ENCODE measurements at places on chromosomes 7 and 10.

DNA sequence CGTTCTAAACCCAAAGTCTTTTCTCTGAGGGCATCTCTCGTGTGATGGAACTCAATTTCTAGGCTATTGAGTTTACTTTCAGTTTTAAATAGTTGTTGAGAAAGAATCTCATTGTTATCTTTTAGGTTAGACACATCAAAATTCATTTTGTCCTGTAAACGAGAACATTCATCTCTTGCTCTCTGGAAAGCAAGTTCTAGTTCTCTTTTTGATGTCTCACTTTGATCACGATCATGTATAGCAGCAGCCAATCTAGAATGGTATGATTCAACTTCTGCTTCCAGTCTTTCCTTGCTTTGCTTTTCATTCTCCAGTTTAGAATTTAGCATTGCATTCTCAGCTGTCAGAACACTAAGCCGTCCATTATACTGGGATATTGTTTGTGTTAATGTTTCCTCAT lies 65.1 kb downstream of the ANKRD26 start:
- no peak for DNase-seq

- no peak for DNase-seq
Observed at GRCh38 chr10:72573079-72573478, 52.8 kb downstream of the MICU1 start.

GRCh38 chr7:75943864-75944263 lies 28.9 kb downstream of the POR start:
- no peak for DNase-seq

GRCh38 chr7:16587790-16588189 lies 57.8 kb downstream of the ANKMY2 start:
- DNase-seq = no peak

- DNase-seq = no peak
Observed at GRCh38 chr10:82438277-82438676, 563.3 kb downstream of the NRG3 start.

DNA sequence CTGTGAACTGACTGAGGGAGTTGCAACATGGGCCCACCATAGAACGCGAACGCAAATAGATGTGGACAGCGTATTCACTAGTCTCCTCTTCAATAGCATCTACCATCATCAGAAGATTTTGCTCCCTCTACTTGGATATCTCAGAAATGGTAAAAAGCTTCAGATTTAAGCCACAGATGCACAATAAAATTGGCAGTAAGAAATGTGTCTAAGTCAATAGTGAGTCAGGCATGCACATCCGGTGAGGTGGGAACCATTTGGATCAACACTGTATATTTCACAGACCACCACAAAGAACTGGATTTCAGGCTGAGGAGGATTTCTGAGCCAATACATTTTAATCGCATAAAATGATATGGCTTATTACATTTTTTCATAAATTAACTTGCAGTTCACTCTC lies 111.5 kb upstream of the ADAM12 start:
- no peak for DNase-seq

GRCh38 chr7:66146701-66147100 lies 32.1 kb downstream of the CRCP start:
- DNase-seq = no peak

DNA sequence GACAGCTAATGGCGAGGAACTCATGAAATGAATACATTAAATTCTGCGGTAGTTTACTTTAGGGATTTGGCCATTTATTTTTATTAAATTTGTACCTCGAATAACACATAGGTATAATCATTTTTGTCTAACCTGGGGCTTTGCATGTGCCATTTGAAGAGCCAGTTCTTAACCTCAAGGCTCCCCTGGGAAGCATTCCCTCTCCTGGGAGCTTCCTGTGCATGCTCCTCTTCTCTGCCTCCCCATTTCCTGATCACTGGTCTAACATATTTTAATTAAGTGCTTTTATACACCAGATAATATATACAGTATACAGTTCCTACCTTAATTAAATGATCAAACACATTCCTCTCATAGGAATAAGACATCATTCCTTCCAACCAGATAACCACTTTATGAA lies 183.9 kb upstream of the FZD1 start:
- DNase-seq = no peak

- DNase-seq = no peak
Observed at GRCh38 chr10:128431083-128431482, 304.9 kb upstream of the MKI67 start.

GRCh38 chr10:44832595-44833390 lies 78.3 kb upstream of the TMEM72 start:
- DNase-seq = no peak

GRCh38 chr10:4234661-4235060 lies 449.7 kb upstream of the KLF6 start:
- peak; percentile 5 for DNase-seq

GRCh38 chr10:113985297-113985844 lies 58.3 kb upstream of the ADRB1 start:
- no peak for DNase-seq

- no peak for DNase-seq
Observed at GRCh38 chr7:1054438-1054837, 10.1 kb downstream of the GPR146 start.

GRCh38 chr10:103433858-103434257 lies 18.3 kb downstream of the CALHM2 start:
- DNase-seq = no peak

- DNase-seq = no peak
Observed at GRCh38 chr10:61627266-61627665, 35.5 kb upstream of the CABCOCO1 start.

DNA sequence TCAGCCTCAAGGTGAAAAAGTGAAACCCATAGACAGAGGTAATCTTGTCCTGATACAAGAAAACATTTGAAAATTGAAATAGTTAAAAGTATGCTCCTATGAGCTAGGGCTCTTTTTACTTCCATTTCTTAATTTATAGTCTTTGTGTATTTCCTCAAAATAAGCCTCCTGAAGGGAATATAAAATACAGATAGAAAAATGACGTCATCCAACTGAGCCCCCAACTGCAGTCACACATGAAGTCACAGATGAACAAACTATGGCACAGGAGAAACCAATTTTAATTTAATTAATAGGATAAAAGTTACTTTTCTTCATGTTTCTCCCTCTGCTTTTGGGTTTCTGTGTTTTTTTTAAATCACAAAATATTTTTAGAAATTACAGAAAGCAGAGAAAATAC lies 280.3 kb downstream of the HTR7 start:
- no peak for DNase-seq

DNA sequence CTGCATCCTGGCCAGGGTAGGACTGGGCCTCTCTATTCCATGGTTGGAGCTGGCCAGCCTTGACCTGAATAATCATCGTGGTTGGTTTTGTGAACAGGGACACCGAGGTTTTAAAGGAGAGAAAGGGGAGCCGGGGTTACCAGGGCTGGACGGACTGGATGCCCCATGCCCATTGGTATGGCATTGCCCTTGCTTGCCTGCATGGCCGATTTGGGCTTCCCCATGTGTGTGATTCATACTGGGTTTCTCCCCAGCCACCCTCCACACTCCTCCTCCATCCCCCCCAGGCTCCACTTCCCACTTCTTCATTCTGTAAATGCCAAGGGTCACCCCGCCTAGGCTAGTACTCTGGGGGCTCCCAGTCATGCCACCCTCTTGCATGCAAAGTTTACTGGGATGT lies 98.8 kb upstream of the MACROH2A2 start:
- no peak for DNase-seq

DNA sequence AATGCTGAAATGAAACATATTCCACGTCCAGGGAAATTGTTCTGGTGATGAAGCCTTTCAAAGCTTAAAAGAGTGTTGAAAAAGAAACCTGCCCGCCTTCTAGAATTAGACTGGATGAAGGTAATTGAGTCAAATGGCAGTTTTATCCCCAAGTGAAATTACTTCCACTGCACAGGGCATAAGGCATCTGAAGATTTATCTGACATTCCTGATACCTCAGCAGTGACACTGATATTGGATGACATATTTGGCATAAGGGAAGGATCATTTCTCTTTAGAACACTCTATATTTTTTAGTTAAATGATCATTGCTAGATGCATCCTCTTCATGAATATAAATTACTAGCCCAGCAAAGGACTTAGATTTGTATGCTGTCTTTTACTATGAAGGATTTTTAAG lies 229.6 kb upstream of the TPK1 start:
- no peak for DNase-seq

DNA sequence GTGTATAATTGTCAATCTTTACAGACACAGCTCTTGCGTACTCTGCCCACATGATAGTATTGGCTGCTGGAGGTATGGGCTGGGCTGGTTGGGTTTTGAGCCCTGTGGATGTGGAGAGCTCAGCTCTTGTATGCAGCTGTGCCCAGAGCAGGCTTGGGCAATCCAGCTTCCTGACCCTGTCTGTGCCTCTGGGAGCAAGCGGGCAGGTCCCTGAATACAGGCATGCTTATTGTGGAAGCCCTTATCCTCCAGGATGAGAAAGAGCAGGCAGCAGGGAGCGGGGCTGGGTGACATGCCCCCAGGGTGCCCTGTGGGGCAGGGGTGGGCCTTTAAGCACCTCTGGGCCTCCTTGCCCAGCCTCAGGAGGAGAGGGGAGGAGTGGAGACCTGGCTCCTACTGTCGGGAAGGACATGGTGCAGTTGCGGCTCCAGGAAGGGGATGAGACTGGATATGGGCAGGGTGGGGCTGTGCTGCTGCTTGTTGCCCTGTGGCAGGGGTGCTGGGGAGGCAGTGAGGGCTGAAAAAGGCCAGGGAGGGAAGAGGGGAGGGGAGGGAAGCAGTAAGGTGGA lies 32.7 kb upstream of the SH2D4B start:
- DNase-seq = no peak

- DNase-seq = no peak
Observed at GRCh38 chr10:37748170-37748569, 109.2 kb downstream of the ZNF248 start.

GRCh38 chr7:55508221-55509011 lies 63.9 kb downstream of the VOPP1 start:
- DNase-seq = no peak

- DNase-seq = no peak
Observed at GRCh38 chr7:41747961-41748360, 45.1 kb upstream of the INHBA start.

DNA sequence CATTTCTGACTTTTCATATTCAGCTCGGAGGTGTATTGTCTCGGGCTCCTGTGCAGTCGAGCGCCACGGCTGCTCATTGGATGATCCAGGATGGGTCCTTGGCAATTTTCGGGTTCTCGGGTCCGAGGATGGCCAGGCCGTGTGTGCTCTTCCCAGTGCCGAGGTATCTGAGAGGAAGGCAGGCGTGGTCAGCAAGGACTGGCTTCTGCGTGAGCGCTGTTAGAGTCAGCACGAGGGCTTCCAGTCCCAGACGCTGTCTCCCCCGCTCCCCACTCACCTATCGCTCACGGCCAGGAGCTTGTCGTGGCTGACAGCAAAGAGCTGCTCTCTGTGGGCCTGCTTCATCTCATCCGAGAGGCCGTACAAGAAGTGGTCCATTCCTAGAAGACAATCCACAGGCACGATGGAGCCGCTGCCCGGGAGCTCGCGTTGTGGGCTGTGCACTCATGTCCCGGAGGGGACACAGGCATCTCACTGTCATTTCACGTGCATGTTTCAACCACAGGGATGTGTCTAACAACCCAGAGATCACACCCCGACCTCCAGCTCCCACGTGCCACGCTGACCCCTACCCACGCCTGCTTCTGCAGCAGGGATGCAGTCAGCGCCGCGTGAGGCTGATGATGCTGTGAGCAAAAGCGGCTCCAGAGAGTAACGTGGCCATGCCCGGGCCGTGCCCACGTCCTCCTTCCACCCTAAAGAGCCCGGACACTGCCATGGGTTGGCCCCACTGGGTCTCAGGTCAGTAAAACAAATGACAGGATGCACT lies 34.4 kb downstream of the PITRM1 start:
- DNase-seq = no peak

GRCh38 chr10:49798275-49798674 lies 36.2 kb upstream of the OGDHL start:
- no peak for DNase-seq

DNA sequence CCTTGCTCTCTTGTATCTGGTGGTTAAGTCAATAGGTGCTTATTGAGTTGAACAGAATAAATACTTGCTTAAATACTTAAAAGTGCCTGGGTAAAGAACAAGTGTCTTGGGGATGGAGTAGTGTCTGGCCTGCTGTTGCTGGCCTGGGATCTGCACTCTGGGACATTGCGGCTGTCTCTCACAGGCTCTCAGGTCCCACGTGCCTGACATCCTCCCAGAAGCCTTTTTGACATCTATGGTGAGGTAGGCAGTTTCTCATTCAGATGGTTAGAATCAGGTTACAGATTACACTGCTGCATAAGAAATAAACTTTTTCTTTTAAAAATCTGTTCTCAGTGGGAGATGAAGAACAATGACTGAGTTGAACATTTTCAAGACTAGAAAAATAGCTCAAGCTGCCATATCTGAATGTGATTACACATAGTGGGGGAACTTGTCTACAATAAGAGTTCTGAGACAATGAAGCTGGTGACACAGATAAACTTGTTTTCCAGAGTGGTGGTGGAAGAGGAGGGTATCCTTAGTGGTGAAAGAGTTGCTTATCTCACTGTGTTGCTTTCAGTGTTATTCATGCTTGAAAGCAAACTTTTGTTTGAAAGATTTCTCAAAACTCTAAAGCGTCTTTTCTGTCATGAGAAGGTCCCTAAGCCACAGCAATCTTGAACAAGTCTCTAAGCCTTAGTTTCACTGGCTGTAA lies 9.7 kb downstream of the SORCS3 start:
- no peak for DNase-seq

- DNase-seq = no peak
Observed at GRCh38 chr7:140223515-140224221, 46.9 kb upstream of the KDM7A start.

- DNase-seq = no peak
Observed at GRCh38 chr10:49523301-49523700, 15.6 kb downstream of the ERCC6 start.

DNA sequence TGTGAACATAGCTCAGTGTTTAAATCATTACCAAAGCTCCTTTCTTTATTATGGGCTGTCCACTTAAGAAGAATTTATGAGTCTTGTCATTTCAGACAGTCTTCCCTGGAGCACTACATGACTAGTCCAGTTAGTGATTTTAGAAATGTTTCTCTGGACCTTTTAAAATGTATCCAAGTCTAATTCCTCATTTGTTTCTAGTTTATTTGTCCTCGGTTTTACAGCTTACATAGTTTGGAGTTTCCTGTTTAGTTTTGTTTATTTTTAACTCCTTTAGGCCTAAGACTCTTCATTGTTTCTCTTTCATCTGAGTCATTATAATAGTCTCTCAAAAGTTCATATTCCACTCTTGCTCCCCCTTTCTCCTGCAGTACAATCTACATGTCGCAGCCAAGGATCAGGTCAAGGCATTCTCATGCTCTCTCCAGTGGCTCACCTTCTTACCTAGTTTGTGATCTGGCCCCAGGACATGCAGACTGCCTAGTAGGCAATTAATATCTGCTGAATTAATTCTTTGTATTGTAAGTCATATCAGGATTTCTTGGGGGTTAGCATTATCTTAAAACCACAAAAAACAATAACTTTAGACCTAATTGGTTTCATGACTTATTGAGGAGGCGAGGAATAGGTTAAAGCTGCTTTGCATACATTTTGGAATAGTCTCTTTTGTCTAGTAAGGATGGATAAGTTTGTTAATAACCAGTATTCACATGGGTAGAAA lies 93.8 kb downstream of the MAPK8 start:
- no peak for DNase-seq

- DNase-seq = no peak
Observed at GRCh38 chr10:79255007-79255507, 92.2 kb upstream of the PPIF start.

GRCh38 chr7:151806952-151807775 lies 69.8 kb downstream of the PRKAG2 start:
- DNase-seq = no peak

GRCh38 chr7:142460402-142461117 lies 202.7 kb upstream of the PRSS58 start:
- no peak for DNase-seq
